Ascending aorta (tissue), 2 donors: ENCODE measurements at places on chromosomes 7 and 10.

- DNase-seq = no peak
- H3K27ac ChIP-seq = no peak overlapping the region
- no peak overlapping the region for H3K4me3 ChIP-seq
- H3K4me1 ChIP-seq = peaks cover 16% of the 10 kb centered on the region
These were observed 19.1 kb upstream of the PCGF5 start for GRCh38 chr10:91201213-91201996.

- H3K27me3 ChIP-seq = no peaks in the 10 kb centered on the region
- DNase-seq = no peak
- H3K36me3 ChIP-seq = no peaks in the 10 kb centered on the region
- no peaks in the 10 kb centered on the region for H3K4me1 ChIP-seq
- H3K4me3 ChIP-seq = no peak overlapping the region
These were observed 143.2 kb downstream of the RNLS start for GRCh38 chr10:88439932-88440331.

GRCh38 chr7:81680120-81680519 is 89.7 kb downstream of the HGF start:
- no peak overlapping the region for H3K27ac ChIP-seq
- DNase-seq = no peak
- H3K36me3 ChIP-seq = no peaks in the 10 kb centered on the region

- no peaks in the 10 kb centered on the region for H3K36me3 ChIP-seq
- H3K4me1 ChIP-seq = no peaks in the 10 kb centered on the region
- DNase-seq = no peak
- H3K27ac ChIP-seq = no peak overlapping the region
These were observed 583.8 kb downstream of the LRMDA start for GRCh38 chr10:76015245-76015644.

DNA sequence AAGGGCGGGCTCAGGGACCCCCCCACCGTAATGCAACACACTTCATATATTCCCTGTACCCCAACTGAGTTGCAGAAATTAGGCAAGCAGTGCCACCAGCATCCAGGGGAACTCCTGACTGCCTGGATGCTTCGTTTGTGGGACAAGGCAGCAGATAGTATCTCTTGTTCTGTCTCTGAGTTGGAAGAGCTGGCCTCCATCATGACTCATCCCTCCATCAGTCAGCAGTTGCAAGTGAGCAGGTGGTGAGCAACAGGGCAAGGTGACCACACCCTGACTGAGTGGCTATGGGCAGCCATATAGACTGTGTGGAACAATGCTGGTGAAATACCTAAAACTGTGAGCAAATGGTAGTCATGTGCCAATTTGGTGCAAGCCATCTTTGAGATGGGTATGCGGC is 22.8 kb upstream of the ADAMTS14 start:
- no peak overlapping the region for H3K4me3 ChIP-seq
- no peaks in the 10 kb centered on the region for H3K27me3 ChIP-seq
- no peak for DNase-seq
- H3K27ac ChIP-seq = no peak overlapping the region
- H3K4me1 ChIP-seq = no peaks in the 10 kb centered on the region

DNA sequence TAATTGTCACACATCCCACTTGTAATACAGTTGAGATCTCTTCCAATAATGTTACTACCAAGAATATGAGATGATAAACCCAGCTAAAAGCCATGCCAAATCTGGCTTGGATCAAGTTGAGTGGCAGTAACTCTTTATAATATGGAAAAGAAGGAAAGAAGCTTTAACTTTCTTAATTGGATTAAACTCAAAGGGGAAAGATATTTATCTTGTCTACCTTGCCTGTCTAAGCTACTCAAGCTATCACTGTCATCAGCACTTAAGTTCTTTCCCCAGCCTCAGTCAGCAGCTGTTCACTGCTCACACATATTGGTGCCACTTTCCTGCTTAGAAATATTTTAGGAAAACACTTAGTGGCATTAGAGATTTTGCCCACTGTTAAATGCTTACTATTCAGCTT is 350.7 kb downstream of the IPMK start:
- no peak overlapping the region for H3K27ac ChIP-seq
- H3K4me3 ChIP-seq = no peak overlapping the region
